ENCODE measurements at places on chromosomes 7 and 10. TPM values are rescaled to one million over a fixed set of nuclear protein-coding genes. Genes with fewer than 3 reads are reported as not detected.

DNA sequence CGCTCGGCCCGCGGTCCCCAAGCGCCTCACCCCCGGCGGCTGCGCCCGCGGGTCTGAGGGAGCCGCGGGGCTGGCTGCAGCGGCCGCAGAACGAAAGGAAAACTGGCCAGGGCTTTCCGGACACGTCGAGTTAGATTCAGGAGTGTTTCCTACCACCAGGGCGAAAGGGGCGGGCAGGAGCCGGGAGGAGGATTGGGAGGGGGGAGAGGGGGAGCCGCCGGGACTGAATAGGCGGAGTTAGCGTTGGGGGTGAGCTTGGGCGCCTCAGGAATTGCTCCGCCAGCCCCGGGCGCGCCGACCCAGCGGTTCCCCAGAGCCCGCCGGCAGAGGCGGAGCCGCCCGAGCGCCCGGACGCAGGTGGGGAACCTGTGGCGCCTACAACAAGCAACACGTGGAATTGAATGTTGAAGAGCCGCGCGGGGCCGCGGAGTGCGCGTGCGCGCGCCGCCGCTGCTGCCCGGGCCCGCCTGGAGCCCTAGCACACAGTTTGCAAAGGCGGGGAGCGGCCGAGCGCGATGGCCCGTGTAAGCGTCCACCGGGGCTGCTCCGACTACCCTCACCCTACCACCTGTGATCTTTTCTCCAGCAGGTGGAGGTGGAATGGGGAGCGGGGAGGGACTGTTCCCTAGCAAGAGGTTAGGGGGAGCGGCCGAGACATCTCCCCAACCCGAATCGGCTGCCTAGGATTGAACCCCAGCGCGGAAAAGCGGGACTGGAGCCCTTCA lies at the start of gene CADPS2:
TSS of gene CADPS2 (minus strand) at position 104 of the 725 bp plus-strand sequence. CDS start 123 bp downstream, outside the sequence.
- DNase-seq = peak; percentile 39

DNA sequence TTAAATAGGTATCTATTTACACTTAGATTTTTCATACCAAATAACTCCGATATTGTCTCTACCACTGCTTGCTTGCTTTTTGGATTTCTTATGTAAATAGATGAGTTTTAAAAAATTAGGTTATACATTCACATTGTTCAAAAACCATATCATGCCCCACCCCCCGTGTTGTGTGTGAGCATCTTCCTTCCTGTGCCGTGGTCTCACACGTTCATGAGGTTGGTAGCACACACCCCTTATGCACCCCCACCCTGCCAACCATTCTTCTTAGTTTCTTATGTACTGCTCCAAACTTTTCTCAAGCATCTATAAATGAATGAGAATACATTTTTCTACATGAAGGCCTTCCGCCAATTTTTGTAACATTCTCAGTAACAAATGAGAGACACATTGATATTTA lies 115.6 kb downstream of the FANK1 start:
- no peak for DNase-seq

DNA sequence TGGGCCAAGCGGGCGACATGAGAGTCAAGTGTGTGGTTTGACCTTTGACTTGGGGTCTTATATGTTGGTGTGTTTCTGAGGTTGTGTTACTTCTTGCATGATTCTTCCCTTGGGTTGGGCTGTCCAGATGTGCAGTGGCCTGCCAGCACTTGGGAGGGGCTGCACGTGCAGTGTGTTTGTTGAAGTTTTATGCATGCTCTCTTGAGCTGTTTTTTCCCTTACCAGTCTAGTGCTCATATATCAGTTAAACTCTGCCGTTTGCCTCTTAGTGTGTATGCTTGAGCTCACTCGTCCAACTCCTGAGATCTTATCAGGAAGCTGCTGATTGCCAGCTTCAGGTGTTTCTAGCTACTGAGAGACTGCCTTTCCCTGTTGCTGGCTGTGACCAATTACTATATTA lies 23.1 kb downstream of the SP4 start:
- no peak for DNase-seq

DNA sequence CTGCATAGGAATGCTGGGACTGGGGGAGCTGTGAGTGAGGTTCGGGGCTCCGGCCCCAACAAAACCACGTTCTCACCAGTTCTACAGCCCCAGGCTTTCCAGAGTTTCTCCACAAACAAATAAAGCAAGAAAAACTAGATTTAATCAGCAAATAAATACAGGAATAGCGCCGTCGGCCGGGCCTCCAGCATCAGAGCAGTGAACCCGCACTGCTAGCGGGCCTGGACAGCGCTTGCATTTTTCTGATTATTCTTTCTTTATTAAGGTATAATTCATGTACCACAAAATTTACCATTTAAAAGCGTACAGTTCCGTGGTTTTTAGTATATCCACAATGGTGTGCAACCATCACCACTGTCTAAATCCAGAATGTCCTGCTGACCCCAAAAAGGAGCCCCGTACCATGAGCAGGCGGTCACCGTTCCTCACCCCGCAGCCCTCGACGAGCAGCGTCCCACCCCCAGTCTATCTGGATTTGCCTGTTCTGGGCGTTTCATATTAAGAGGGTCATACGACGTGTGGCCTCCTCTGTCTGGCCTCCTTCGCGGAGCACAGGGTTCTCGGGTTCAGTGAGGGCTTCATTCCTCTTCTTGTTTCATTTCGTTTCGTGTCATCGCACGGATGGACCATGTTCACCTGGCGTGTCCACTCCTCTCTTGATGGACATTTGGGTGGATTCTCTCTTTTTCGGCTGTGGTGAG lies 35.5 kb upstream of the FOXL3 start:
- DNase-seq = no peak

DNA sequence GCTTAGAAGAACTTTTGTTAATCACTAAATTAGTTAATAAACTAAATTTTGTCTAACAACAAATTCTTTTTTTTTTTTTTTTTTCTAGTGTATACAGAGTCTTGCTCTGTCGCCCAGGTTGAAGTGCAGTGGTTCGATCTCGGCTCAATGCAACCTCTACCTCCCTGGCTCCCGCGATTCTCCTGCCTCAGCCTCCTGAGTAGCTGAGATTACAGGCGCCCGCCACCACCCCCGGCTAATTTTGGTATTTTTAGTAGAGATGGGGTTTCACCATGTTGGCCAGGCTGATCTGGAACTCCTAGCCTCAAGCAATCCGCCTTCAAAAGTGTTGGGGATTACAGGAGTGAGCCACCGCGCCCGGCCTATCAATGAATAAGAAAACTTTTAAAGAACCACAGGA lies 1.1 kb upstream of the IQUB start:
- no peak for DNase-seq

DNA sequence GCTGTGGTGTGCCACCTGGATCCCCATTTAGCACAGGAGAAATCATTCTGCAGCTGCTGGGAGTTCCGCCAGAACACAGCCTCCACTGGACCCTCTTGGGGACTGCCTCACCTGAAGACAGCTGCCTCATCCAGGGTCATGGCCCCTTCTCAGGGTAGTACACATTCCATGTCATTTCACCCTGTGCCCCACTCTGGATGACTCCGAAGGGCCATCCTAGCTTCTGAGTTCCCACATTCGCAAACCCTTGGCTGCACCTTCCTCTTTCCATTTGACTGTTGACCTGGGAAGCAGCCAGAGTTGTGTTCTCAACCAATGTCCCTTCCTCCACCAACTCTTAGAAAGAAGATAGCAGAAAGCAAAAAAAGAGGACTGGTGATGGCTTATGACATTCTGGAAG lies 125.6 kb upstream of the TBX20 start:
- no peak for DNase-seq

DNA sequence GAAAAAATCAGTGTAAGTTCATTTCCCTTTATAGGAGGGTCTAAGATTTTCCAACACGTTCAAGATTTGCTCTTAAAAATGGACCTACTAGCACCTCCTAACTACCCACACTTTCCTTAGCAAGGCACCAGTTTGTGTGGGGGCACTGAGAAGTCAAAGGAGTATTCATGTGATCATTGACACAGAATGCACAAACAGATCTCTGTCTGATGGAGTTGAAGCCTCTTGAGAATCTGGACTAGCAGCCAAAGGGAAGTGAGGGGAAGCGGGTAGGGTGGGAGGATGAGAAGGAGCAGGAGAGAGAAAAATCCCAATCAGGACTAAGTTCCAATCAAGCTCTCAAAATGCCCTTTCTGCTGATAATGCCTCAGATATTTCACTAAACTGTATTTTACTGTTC lies 4.1 kb downstream of the MMS19 start:
- DNase-seq = no peak

DNA sequence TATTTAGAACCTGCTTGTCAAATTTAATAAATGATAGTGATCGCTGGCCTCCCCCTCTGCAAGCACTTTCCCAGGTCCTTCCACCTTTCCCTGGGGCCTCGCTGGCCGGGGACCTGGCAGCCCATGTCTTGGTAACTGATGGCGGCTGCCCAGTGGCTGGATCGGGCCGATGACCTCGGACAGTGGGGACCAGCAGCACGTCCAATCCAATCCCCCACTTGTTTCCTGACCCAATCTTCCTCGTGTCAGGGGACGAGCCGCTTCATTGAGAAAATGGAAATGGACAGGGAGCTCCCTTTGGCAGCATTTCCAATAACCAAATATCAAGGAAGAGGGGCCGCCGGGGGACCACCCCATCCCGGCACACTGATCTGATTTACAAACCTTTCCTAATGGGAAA lies 17.2 kb downstream of the EBF3 start:
- DNase-seq = no peak

DNA sequence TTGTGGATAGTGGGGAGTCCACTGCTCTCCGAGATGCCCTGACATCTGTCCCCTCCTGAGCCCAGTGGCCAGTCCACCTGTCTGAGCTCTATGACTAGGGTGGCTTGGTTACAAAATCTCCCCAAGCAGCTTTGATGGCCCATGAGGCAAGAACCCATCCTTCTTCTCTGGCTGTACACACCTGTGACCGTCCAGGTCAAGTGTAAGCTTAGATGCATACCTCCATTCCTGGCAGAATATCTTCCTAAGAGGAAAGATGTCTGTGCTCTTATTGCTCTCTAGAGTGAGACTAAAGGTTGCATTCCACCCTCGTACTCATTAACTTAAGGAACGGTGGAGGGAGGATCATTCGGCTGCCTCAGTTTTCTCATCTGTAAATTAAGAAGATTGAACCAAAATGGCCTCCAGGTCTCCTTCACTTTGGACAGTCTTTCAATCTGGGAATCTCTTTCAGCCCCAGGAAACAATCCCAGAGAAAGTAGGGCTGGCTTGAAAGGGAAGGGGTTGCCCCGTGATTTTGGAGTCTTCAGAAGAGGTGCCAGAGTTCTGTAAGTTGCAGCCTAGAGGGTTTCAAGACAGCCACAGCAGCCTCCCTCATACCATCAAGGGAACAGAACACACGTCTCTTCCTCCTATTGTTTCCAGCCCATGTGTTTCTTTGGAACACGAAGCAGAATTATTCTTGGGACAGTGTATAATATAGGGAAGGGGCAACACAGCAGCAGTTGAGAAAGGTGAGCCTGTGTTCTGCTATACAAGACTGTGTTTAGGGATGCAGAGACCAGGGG lies 5.5 kb downstream of the HOXA4 start:
- no peak for DNase-seq

- no peak for DNase-seq
Observed at GRCh38 chr10:22454634-22455033, 109.3 kb downstream of the SPAG6 start.

DNA sequence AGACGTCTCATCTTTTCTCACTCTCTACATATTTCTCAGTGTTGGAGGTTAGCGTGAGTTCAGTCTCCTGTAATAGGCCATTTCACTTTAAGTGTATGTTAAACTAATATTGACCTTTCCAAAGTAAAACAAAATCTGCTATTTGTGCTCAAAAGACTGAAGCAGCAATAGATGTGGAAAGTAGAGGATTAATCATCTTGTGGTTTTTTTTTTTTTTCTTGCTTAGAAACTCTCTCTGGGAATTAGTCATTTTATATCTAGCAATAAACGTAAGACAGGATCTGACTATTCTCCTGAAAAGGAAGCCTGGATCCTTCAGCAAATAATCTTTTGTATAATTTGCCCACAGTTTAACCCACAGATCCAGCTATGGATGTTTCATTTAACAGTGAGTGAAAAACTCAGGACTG lies 81.7 kb downstream of the NRP1 start:
- DNase-seq = no peak

DNA sequence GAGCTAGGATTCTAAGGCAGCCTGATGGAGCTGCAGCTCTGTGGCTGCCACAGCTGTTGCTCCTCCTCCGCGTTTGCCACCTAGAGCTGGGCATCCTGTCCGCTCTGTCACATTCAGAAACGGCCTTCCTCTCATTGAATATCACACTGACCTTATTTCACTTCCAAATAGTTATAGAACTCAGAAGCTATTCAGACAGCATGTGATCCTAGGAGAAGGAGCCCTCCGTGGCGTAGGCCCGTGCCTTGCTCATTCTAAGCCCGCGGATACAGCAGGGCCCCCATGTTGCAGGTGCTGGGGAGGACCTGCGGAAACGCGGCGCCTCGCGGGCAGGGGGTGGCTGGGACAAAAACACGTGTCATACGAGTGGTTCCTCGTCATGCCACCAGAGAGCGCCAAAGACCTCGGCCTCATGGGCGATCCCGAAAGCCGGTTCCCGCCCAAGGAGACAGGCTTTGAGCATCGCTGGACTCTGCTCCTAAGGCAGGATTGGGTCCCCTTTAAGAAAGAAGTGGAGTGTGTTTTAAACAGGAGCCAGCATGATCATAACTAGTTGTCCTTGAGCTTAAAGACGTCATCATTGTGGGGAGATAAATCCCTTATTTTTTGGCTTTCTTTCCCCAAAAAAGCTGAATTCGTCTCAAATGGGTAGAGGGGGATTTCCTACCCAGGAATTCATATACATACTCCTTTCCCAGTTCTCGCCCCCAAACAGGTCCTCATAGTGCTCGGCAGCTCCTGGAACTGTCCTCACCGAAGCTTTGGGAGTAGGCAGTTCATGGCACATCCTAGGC lies 17.9 kb upstream of the FIGNL1 start:
- DNase-seq = peak; percentile 46

The RUFY2 gene
- polyA plus RNA-seq = 16.6 TPM

The PRSS2 gene
- not detected for polyA plus RNA-seq

The ASB15 gene
- polyA plus RNA-seq = 5.6 TPM

The PLXDC2 gene
- 30.7 TPM for polyA plus RNA-seq

The KCNMA1 gene
- polyA plus RNA-seq = 15.1 TPM

The GDI2 gene
- 224 TPM for polyA plus RNA-seq

The CCDC126 gene
- polyA plus RNA-seq = 6.1 TPM

The MBLAC1 gene
- 1.5 TPM for polyA plus RNA-seq

The ELN gene
- 91.6 TPM for polyA plus RNA-seq

The LDB3 gene
- 992 TPM for polyA plus RNA-seq
